Activated naive CD4-positive, alpha-beta T cell treated with anti-CD3 and anti-CD28 coated beads for 36 hours (primary cell): ENCODE measurements at places on chromosomes 12 and 14. TPM values are rescaled to one million over a fixed set of nuclear protein-coding genes. Genes with fewer than 3 reads are reported as not detected.

Gene ATP6V1D
- 19.9 TPM for total RNA-seq

Gene TEX52
- total RNA-seq: not detected

Gene SLCO1B3
- not detected for total RNA-seq

Gene SERPINA4
- total RNA-seq: not detected

Gene GPR135
- total RNA-seq: 0.67 TPM

Gene C1S
- total RNA-seq: 3.1 TPM

Gene DCAF11
- total RNA-seq: 79.4 TPM

Gene GPRC5D
- total RNA-seq: not detected

Gene RNASE3
- not detected for total RNA-seq

Gene CS
- total RNA-seq: 336 TPM

Gene LHX5
- total RNA-seq: not detected

Gene SOAT2
- 0.74 TPM for total RNA-seq

Gene ENDOU
- total RNA-seq: 0.15 TPM

- DNase-seq: no peak
Observed at GRCh38 chr14:25484906-25485305, 435.0 kb upstream of the STXBP6 start.

GRCh38 chr12:31234955-31235867, 90.7 kb downstream of the SINHCAF start:
- DNase-seq: no peak

- DNase-seq: peak; percentile 21
Observed at GRCh38 chr12:46473634-46474329, 101.2 kb upstream of the SLC38A2 start.

DNA sequence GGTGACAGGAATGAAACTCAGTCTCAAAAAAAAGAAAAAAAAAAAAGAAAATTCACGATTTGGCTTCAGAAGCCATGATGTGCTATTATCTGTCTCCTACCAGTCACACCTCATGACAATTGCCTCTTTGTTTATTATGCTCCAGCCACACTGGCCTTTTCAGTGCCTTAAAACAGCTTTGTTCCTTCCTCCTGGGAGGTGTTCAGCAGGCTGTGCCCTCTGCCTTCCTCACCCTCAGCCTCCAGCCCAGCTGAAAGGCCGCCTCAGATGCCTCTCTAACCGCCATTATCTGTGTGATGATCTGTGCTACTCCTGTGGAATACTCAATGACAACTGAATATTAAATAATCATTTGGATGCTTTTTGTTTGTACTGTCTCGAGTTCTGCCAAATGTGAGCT, 8.6 kb upstream of the ARPC3 start:
- no peak for DNase-seq

- no peak for DNase-seq
Observed at GRCh38 chr12:121713793-121714192, 1.2 kb downstream of the TMEM120B start.

- DNase-seq: no peak
Observed at GRCh38 chr12:52122904-52123303, 43.4 kb downstream of the SMIM41 start.

GRCh38 chr12:51970904-51971646, 19.6 kb downstream of the ACVR1B start:
- peak; percentile 79 for DNase-seq

DNA sequence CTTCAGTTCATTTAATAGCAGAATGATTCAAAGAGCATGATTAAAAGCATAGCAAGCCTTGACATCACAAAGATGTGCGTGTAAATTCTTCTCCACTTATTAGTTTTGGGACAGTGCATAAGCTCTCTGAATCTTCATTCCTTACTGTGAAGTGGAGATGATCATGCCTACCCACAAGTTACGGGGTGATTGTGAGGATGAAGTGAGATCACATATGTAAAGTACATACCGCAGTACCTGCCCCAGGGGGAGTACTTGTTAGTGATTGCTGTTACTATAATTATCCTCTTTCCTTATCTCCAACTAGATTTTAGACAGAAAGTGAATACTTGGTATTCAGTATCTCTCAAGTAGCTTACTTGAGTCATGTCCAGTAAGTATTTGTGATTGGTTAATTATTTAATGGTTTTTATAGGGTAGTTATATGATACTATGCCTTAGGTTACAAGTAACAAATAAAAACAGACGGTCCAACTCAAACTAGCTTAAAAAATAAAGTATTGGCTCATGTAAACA, 6.0 kb downstream of the RAD9B start:
- no peak for DNase-seq

GRCh38 chr14:65472189-65472588, 59.7 kb downstream of the FUT8 start:
- no peak for DNase-seq

GRCh38 chr12:93727195-93727811, 50.1 kb downstream of the CRADD start:
- no peak for DNase-seq

GRCh38 chr12:113142173-113142885, 6.8 kb upstream of the RASAL1 start:
- peak; percentile 25 for DNase-seq

GRCh38 chr12:68559984-68560850, 50.5 kb upstream of the RAP1B start:
- peak; percentile 17 for DNase-seq

- no peak for DNase-seq
Observed at GRCh38 chr12:54225666-54226065, 36.9 kb upstream of the SMUG1 start.

DNA sequence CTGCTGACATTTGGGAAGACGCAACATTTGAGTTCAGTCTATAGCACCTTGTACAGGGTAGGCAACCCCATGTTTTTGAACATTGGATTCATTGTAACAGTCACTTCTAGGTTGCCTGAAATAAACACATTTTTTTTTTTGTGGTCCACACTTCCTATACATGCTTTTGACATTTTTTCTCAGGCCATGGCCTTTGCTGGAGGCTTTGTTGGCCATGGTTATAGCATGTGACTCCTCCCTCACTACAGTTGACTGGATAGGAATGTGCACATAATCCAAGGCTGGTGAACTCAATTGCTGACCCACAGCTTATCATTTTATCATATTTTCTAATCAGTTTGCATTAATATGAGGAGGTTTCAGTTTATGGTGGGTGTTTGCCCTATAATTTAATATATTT, 60.6 kb downstream of the TMEM117 start:
- no peak for DNase-seq

- no peak for DNase-seq
Observed at GRCh38 chr12:8564656-8565055, 24.0 kb upstream of the CLEC4E start.

- DNase-seq: peak; percentile 41
Observed at GRCh38 chr12:128969480-128970055, 116.3 kb downstream of the GLT1D1 start.

- DNase-seq: no peak
Observed at GRCh38 chr12:76199808-76200207, 115.3 kb upstream of the NAP1L1 start.

GRCh38 chr12:127411166-127411915, 855.6 kb upstream of the TMEM132C start:
- no peak for DNase-seq

- no peak for DNase-seq
Observed at GRCh38 chr14:68561531-68562007, 231.3 kb downstream of the ZFP36L1 start.

DNA sequence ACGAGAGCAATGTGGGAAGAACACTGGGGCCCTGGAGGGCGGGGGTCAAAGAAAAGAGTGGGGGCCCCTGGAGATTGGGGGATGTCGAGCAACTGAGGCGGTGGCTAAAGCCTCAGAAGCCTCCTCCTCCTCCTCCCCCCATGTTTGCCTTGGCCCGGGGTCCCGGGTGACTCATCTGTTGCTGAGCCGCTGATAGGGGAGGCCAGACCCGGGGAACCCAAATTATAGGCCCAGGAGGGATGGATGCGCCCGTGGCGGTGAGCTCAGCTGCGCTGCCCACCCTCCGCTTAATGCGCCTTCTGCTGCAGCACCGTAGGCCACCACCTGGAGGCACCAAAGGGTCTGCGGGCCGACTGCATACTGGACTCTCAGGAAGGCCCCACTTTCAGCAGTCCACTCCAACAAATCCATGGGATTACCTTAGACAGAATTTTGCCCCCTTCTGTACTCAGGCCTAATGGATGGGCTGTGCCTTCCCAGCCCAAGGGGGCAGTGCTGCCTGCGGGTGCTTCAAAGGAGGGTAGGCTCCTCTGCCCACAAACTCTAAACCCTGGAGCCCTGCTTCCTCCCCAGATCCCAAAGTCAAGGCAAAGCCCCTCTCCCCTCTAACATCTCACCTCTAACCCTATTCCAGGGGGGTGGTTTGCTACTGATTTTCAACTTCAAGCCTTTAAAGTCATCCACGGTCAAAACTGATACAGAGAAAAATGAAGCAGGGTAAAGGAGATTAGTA, 2.6 kb upstream of the WNT10B start:
- peak; percentile 45 for DNase-seq

DNA sequence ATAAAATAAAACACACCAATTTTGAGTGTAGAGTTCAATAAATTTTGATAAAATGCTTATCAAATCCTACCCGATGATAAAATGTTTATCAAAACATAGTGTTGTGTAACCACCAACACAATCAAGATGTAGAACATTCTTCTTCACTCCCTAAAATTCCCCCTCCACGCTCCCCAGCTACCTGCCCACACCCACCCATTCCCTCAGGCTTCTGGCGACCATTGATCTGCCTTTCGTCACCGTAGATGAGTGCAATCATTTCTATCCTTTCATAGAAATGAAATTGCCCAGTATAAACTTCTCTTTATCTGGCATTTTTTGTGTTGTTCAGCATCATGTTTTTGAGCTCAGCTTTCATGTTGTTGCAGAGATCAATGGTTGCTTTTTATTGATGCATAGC, 90.7 kb upstream of the TBX3 start:
- no peak for DNase-seq
